ENCODE measurements at places on chromosomes 16 and 17.
A peak's percentile ranks its signal among the peaks of the same experiment; 100 is the strongest.

DNA sequence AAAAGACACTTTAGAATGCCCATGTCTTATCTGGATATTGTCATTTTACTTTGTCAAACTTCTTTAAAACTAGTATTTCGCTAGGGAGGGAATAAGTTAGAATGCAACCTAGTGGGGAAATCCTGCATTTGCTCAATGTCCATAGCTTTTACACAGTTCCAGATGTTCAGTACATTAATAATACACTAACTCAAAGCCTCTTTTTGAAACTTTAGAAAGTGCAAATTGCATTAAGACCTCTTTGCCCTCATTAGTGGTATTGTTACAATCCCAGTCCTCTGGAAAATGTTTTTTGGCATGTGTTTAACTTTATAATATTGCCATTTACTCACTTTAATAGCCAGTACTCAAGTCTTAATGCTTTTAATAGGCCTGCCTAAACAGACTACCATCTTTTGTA, 106.8 kb downstream of the BRIP1 start:
- no peak for DNase-seq

DNA sequence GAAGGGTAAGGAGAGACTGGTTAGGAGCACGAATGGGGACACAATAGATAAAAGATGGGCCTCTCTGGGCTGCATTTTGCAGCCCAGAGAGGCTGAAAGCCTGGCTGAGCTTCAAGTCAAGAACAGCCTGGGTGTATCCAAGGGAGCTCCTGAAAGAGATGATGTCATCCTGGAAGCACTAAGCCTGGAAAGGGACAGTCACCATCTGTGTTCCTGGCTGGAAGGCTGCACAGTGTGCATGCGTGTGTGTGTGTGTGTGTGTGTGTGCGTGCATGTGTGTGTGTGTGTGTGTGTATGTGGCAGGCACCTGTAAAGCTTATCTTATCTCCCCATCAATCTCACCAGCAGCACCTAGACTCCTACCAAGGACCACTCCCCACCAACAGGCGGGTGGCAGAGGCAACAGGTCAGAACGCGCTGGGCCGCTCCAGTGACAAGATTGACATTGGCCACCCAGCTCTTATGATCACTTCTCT, 44.1 kb downstream of the COG7 start:
- DNase-seq, result no peak

DNA sequence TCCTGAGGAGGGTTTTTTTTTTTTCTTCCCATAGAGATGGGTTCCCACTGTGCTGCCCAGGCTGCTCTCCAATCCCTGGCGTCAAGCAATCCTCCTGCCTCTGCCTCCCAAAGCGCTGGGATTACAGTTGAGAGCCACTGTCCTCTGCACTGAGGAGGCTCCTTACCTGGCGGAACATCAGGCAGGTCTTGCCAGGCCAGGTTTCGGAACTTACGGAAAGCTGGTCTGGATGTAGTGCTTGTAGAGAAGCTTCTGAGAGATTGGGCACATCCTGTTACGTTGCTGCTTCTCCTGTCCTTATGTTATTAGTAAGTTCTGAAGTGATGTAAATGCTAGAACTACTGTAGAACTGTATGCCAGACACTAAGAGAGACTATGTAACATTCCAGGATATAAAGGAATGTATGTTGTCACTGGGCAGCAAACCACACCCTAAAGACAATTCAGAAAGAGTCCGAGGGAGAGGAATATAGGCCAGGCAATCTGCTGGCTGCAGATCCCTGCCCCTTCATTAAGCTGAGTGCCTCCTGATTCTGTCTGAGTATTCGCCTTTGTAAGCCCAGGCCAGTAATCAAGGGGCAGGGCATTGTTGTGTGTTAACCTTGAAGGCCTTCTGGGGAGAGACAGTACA, 21.1 kb downstream of the ETV4 start:
- DNase-seq, result no peak

DNA sequence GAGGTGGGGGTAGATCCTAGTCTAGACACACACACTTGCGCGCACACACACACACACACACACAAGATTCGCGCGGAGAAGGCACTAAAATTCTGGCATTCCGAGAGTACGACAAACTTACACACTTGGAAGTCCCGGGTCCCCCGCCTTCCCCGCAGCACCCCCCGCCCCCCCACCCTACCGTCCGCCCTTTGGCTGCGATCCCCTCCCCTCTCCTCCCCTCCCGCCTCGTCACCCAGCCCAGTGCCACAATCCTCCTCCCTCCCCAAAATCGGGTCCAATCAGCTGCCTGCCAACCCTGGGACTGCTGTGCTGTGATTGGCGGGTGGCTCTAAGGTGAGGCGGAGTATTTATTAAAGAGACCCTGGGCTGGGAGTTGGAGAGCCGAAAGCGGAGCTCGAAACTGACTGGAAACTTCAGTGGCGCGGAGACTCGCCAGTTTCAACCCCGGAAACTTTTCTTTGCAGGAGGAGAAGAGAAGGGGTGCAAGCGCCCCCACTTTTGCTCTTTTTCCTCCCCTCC, at the start of gene SOX9:
TSS of gene SOX9 (plus strand) at position 379 of the 522 bp plus-strand sequence. CDS start 372 bp downstream, outside the sequence.
- peak; percentile 90 for DNase-seq

- DNase-seq, result no peak
Observed at GRCh38 chr16:48347980-48348379, 37.2 kb downstream of the SIAH1 start.

- DNase-seq, result peak; percentile 53
Observed at GRCh38 chr17:70310221-70310672, 140.9 kb downstream of the KCNJ2 start.

DNA sequence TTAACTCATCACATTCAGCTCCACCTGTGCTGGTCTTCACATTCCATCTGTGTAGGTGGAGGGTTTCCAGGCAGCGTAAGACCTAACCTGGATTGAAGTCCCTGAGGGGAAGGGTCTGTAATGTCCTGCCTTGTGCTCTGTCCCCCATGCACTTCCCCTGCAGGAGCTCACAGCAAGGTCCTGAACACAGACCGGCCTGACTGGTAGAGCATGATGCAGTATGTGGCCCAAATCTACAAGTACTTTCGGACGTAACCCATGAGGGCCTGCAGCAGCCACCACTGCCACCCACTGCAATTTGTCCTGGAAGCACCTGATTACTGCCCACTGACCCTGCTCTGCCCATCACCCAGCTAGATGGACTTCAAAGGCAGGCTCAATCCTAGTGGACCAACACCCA, 36.6 kb upstream of the ADORA2B start:
- no peak for DNase-seq

Measured in amniotic epithelial cell (primary cell).